ENCODE measurements at places on chromosomes 16 and 17. TPM values are rescaled to one million over a fixed set of nuclear protein-coding genes. Genes with fewer than 3 reads are reported as not detected.

- H3K27me3 ChIP-seq, result no peaks in the 10 kb centered on the region
- H3K4me3 ChIP-seq, result no peak overlapping the region
- H3K4me1 ChIP-seq, result peaks cover 52% of the 10 kb centered on the region
- DNase-seq, result no peak
These were observed 159.9 kb upstream of the GSE1 start for GRCh38 chr16:85453194-85453678.

Gene RHBDF1
- 10.7 TPM for polyA plus RNA-seq

DNA sequence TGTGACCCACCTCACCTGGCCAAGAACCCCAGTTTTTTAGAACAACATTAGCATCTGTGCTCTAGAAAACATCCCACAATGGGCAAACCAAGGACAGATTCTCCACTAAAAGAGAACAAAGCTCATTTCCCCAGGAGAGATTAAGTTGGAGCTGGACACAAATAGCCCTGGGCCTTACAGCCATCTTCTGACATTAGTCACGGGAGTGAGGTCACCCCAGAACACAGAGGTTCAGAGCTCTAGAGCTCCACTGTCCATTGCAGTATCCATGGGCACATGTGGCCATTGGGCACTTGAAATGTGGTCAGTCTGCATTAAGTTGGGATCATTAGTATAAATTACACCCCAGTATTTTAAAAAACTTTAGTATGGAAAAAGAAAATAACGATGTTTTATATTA is 47.6 kb upstream of the RBBP6 start:
- H3K4me3 ChIP-seq, result no peak overlapping the region
- no peaks in the 10 kb centered on the region for H3K36me3 ChIP-seq
- no peak overlapping the region for H3K27ac ChIP-seq
- no peak for DNase-seq

GRCh38 chr16:85348065-85348840 is 236.0 kb upstream of the CIBAR2 start:
- H3K27ac ChIP-seq, result no peak overlapping the region
- no peaks in the 10 kb centered on the region for H3K36me3 ChIP-seq
- no peaks in the 10 kb centered on the region for H3K4me1 ChIP-seq
- no peak overlapping the region for H3K4me3 ChIP-seq
- DNase-seq, result no peak
- peaks cover 6% of the 10 kb centered on the region for H3K27me3 ChIP-seq

Gene RPH3AL
- polyA plus RNA-seq, result 3.2 TPM

GRCh38 chr16:87764600-87765472 is 950 bp downstream of the KLHDC4 start:
- peak overlapping the region; percentile 89 for H3K27ac ChIP-seq
- no peak for DNase-seq
- no peaks in the 10 kb centered on the region for H3K27me3 ChIP-seq

Gene LITAFD
- not detected for polyA plus RNA-seq

DNA sequence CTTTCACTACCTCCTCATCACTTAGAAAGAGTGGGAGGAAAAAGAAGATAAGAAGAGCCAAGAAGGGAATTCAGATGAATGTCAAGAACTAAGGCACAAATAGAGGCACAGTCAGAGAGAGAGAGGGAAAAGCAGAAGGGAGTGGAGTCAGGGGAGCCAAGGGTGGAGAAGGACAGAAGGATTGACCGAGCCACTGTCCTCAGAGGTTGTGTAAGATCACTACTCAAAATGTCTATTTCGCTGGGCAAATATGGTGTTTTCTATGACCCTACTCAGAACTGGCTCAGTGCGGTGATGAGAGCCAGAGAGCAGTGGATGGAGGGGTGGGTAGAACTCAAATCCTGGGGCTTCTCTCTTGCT is 139.2 kb upstream of the HS3ST2 start:
- no peaks in the 10 kb centered on the region for H3K27me3 ChIP-seq
- no peaks in the 10 kb centered on the region for H3K36me3 ChIP-seq
- no peak for DNase-seq

Gene TBC1D3B
- 3.9 TPM for polyA plus RNA-seq
